ENCODE measurements at places on chromosomes 5 and 9.

- no peak for DNase-seq
Observed at GRCh38 chr5:168424594-168425323, 61.5 kb upstream of the RARS1 start.

DNA sequence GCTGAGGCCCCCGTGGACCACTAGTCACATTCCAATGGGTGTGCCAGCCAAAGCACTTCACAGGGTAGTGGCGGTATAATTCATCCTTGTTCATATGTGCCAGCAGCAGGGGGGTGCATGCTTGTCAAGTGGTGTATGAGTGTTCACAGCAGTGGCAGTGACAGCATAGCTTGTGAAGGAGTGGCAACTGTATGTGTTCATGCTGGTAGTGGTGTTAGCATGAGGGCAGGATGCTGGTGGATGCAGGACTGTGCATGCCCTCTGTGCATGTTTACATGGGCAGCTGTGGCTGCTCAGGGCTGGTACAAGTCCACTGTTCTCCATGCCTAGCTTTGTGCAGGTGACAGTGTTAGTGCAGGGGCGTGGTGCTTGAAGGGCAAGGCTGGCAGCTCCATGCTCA is 253.4 kb upstream of the DMAC1 start:
- no peak for DNase-seq

GRCh38 chr5:88049156-88049555 is 219.5 kb downstream of the TMEM161B start:
- DNase-seq = no peak

DNA sequence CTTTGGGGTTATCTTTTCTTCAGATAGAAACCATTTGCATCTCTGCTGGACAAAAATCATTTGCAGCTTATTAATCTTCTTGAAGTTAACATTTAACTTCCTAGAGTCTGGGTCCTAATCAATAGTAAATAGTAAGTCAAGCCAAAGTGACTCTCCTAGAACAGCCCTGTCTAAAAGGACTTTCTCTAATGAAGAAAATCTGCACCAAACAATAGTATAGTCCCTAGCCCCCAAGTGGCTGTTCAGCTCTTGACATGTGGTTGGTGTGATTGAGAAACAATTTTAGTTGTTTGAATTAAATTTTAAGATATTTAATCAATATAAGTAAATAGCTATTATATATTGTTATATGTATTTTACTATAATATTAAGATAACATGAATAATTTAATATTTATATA is 64.6 kb upstream of the SHB start:
- no peak for DNase-seq

GRCh38 chr9:101307051-101307450 is 77.8 kb downstream of the BAAT start:
- no peak for DNase-seq
